K562 (cell line): ENCODE measurements at places on chromosomes 5 and 9. TPM values are rescaled to one million over a fixed set of nuclear protein-coding genes. Genes with fewer than 3 reads are reported as not detected.
A peak's percentile ranks its signal among the peaks of the same experiment; 100 is the strongest.

DNA sequence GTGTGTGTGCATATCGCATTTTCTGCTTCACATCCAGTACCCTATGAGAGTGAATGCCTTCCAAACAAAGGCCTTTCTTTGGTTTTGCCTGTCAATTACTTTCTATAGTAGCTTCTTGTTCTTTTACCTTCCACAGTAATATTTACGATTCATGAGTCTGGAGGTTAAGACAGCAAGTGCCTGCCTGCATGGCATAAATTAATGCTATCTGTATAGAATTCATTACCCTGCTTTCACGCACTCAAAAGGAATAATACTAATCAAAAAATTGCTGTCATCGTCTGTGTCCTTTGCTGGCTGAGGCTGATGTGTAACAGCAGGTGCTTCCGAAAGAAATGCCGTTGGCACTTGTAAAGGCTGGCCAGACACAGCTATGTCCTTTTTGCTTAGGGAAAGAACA, 1304.4 kb upstream of the CDH6 start:
- no peak overlapping the region for H3K4me3 ChIP-seq
- no peak overlapping the region for H3K27ac ChIP-seq
- no peaks in the 10 kb centered on the region for H3K27me3 ChIP-seq
- H3K36me3 ChIP-seq, result no peaks in the 10 kb centered on the region

The RXFP3 gene
- total RNA-seq, result not detected in 2 replicates

The INSL4 gene
- not detected in 2 replicates for total RNA-seq

DNA sequence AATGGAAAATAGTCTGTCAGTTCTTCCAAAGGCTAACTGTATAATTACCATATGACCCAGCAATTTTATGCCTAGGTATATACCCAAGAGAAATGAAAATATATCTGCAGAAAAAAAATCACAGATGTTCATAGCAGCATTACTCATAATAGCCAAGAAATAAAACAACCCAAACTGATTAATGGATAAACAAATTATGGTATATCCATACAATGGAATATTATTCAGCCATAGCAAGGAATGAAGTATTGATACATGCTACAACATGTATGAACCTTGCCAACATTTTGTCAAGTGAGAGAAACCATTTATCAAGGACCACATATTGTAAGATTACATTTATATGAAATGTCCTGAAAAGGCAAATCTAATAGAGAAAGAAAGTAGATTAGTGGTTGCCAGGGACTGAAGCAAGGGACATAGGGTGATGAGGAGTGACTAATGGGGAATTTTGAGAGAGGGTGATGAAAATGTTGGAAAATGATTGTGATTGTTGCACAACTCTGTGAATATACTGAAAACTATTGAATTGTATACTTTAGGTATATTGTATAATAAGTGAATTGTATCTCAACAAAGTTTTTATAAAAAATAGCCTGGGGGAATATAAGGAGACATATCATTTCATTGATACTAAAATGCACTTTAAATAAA, 114.4 kb downstream of the PBX3 start:
- H3K27ac ChIP-seq, result no peak overlapping the region
- no peaks in the 10 kb centered on the region for H3K27me3 ChIP-seq
- H3K36me3 ChIP-seq, result no peaks in the 10 kb centered on the region
- no peak overlapping the region for H3K4me3 ChIP-seq

- no peak overlapping the region for H3K27ac ChIP-seq
- no peak overlapping the region for H3K4me3 ChIP-seq
- no peaks in the 10 kb centered on the region for H3K36me3 ChIP-seq
- peak; percentile 71 for DNase-seq
- H3K27me3 ChIP-seq, result peaks cover 42% of the 10 kb centered on the region
Observed at GRCh38 chr5:6780802-6781391, 67.7 kb downstream of the TENT4A start.
